ENCODE measurements at places on chromosomes 1 and 21. TPM values are rescaled to one million over a fixed set of nuclear protein-coding genes. Genes with fewer than 3 reads are reported as not detected.

GRCh38 chr21:31670070-31670469 is 10.6 kb downstream of the SOD1 start:
- DNase-seq, result no peak

- DNase-seq, result no peak
Measured at GRCh38 chr21:36489776-36490165, 9.8 kb upstream of the CLDN14 start.

GRCh38 chr1:200319148-200319547 is 90.7 kb downstream of the ZNF281 start:
- no peak for DNase-seq

GRCh38 chr1:77375541-77375940 is 93.7 kb downstream of the AK5 start:
- DNase-seq, result no peak

DNA sequence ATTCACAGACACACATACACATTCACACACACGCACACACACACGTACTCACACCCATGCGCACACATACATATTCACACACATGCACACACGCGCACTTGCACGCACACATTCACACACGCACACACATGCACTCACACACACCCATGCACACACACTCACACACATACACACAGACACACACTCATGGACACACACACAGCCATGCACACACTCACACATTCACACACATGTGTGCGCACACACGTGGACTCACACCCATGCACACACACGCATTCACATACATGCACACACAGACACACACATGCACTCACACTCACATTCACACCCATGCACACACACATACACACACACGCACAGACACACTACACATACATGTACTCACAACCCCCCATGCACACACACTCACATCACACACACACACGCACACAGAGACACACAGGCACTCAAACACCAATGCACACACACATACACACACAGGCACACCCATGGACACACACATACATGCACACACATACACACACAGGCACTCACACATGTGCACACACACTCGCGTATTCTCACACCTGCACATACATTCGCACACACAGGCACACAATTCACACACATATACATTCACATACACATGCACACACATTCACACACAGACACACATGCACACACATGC is 589.1 kb downstream of the PTPRU start:
- DNase-seq, result no peak

ADAMTSL4 gene
- polyA plus RNA-seq, result 13.6 TPM

LRRC39 gene
- polyA plus RNA-seq, result 3.3 TPM

CR2 gene
- polyA plus RNA-seq, result 1.7 TPM

KCNC4 gene
- polyA plus RNA-seq, result 7.6 TPM

PRSS38 gene
- polyA plus RNA-seq, result not detected
